ENCODE measurements at places on chromosomes 12 and 14.

DNA sequence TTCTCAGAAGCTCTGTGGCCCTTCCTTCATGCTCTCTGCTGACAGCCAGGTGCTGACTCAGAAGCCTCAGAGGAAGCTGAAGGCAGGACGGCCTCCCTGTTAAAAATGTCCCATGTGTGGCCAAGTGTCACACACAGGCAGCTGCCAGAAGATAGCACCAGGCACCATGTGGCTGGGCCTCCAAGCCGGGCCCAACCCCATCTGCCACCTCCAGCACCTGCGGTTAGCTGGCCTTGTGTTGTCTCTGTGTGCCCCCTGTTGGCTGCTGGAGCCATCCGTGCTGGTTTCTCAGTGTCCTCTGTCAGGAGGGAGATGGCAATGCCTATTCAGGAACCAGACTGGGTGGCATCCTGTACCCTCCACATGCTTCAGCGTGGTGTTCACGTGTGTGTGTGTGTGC lies 63.2 kb downstream of the TSPAN11 start:
- DNase-seq: peak; percentile 31

DNA sequence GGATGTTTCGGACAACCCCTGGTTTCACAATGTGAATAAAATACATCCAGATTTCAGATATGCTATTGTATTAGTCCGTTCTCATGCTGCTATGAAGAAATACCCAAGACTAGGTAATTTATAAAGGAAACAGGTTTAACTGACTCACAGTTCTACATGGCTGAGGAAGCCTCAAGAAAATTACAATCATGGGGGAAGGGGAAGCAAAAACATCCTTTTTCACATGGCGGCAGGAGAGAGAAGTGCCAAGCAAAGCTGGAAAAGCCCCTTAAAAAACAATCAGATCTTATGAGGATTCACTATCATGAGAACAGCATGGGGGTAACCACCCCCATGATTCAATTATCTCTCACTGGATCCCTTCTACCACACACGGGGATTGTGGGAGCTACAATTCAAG lies 451.7 kb downstream of the MDGA2 start:
- no peak for DNase-seq

DNA sequence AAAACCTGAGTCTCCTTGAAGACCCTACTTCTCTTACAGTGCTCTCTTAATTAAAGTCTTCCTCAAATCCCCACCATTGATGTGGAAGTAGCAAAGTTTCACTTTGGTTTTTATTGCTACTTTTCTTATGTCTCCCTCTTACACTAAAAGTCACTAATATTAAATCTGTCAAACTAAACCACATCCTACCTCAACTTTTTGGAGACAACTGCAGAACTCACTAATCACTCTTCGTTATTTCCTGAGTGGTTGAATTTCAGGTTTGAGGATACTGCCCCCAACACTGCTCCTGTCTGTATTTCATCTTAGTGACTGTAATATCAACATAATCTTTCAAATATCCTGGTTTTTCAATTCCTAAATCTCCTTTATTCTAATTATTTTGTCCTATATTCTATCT lies 213.0 kb upstream of the PDE3A start:
- DNase-seq: no peak

DNA sequence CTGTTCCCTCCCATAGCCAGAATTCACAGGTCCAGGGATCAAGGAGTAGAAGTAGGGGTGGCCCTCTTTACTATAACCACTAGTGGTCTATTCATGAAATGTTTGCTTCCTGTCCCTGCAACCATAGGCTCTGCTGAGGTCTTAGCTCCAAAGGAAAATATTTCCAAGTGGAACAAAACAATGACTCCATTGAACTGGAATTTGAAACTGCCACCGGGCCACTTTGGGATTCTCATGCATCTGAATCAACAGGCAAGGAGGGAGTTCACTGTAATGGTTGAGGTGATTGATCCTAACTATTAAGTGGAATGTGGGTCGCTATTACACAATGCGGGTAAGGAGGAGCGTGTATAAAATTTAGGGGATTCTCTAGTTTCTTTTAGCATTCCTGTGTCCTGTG lies 197.0 kb downstream of the ETNK1 start:
- no peak for DNase-seq

GRCh38 chr12:2833810-2834209 lies 1.0 kb downstream of the NRIP2 start:
- DNase-seq: no peak

GRCh38 chr12:18476861-18477260 lies 215.5 kb downstream of the PIK3C2G start:
- no peak for DNase-seq

GRCh38 chr12:71671816-71672215 lies 7.7 kb downstream of the THAP2 start:
- DNase-seq: no peak

- no peak for DNase-seq
These were observed 9.5 kb upstream of the TNFAIP2 start for GRCh38 chr14:103113774-103114173.

DNA sequence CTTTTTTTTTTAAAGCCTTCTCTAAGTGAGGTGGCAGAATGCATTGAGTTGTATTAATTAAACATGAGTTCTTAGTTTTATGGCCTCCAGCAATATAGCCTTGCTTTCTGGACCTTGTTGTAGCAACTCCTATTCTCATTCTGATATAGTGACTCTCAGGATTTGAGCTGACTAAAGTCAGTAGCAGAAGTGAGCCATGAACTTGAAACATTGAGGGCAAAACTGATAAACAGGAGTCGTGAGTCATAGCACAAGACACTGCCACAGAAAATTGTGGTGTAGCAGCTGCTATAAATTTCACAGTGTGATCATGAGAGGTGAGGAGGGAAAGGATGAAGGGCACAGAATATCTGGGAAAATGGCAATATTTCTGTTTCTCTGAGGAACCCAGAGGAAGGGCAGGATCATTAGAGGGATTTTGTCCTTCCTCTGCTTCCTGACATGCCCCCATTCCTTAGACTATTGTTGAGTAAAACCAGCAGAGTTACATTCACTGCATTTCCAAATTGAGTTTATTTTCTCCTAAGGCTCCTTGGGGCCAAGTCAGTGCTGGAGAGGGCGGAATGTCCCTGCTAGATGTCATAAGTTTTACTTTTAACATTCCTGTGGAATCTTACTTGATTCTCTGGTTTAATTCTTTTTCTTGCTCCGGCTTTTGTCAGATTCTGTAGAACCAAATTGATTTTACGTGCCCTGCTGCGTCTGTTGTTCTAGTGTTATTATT lies 7.5 kb downstream of the KLRG1 start:
- DNase-seq: no peak

DNA sequence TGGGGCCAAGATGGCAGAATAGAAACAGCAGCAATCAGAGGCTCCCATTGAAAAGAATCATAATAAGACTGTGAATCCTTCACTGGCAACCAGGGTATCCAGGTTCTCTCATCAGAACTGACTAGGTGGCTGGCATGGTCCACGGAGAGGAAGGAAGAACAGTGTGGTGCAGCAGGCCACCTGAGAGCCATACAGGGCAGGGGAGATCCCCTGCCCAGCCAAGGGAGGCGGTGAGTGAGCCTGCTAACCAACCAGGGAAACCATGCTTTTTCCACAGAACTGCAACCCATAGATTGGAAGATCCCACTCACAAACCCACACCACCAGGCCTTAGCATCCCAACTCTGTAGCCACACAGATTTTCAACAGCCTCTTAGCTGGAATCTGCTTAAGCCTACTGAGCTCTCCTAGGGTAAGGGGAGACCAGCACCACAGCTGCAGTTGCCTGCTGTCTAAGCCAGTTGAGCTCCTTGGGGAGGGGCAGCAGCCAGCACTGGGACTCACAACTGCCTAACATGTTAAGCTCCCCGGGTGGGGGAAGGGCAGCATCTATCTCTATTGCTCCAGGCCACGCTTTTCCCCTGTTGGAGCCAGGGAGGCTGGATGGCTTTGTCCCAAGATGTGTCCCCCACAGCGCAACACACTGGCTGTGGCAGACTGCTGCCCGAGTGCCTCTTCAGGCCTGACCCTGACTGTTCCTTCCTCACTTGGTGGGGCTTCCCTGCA lies 342.6 kb upstream of the CCDC196 start:
- DNase-seq: no peak

- DNase-seq: no peak
These were observed 101.1 kb downstream of the BBS10 start for GRCh38 chr12:76247026-76247646.

DNA sequence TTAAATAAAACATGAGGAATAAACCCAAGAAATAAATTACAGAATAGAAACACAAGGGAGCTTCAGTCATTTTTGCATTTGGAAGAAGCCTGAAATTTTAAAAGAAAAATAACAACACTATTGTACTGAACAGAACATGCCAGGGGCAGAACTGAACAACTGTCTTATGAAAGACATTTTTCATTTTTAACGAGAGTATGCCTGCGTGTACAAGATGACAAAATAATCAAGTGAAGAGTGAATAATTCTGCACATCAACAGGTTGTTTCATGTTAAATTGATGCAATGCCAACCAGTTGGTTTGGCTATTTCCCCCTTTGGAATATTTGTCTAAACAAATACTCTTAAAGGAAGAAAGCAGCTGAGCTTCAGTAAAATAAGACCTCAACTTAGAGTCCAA lies 103.3 kb upstream of the BTG1 start:
- DNase-seq: no peak

GRCh38 chr12:105469701-105470100 lies 139.2 kb downstream of the C12orf75 start:
- no peak for DNase-seq

GRCh38 chr14:86521843-86522242 lies 991.9 kb downstream of the FLRT2 start:
- DNase-seq: no peak

DNA sequence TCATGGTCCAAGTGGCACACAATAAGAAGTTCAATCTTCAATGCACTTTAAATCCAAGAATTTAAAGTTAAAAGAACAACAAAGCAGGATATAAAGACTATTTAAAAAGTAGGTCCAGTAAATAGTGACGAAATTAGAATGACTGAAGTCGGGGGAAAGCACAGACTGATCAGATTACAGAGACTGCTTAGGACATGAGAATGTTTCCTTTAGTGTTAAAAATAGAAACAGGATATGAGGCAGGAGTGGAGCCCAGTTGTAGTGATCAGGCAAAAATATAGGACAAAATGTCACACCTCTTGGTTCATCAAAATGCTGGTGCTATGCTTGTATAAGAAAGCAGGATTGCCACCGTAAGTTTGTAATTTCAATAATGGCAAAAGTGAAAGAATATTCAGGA lies 52.2 kb upstream of the CD163 start:
- DNase-seq: no peak

DNA sequence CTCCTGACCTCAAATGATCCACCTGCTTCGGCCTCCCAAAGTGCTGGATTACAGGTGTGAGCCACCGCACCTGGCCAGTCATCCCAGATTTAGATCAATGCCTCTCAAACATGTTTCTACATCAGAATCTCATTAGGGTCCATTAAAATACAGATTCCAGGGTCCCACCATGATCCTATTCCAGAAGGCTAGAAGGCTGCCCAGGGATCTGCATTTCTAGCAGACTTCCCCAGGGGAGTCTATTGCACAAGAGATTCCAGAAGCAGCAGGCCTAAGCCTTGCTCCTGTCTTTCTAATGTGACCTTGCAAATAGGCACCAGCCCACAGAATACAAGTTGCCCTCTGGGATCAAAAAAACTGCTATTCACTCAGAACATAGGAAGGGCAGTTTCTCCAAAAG lies 81.5 kb downstream of the SCARB1 start:
- DNase-seq: no peak

- DNase-seq: no peak
These were observed 783.3 kb upstream of the MGAT4C start for GRCh38 chr12:87039536-87039935.

DNA sequence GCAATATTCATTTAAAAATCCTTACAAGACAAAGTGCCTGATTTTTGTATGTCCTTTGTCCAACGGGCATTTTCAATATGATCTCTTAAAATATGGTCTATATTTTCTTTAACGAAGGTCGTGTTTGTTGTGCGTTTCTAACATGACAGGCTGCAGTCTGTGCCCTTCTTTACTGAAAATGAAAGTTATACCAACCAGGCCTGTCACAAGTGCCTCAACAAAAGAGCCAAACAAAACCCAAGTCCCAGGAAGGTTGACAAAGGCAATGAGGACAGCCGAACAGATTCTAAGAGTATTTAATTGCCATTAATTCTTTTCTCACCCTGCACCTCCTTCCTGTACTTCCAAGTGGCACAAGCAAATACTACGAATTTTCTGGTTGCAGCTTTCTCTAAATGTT lies 13.9 kb downstream of the PAX9 start:
- no peak for DNase-seq

- DNase-seq: no peak
These were observed 8.5 kb upstream of the SYNJ2BP start for GRCh38 chr14:70425354-70425753.

GRCh38 chr12:131720921-131721320 lies 10.0 kb downstream of the SFSWAP start:
- DNase-seq: no peak

- DNase-seq: no peak
These were observed 257.3 kb downstream of the GRIN2B start for GRCh38 chr12:13724136-13724535.

DNA sequence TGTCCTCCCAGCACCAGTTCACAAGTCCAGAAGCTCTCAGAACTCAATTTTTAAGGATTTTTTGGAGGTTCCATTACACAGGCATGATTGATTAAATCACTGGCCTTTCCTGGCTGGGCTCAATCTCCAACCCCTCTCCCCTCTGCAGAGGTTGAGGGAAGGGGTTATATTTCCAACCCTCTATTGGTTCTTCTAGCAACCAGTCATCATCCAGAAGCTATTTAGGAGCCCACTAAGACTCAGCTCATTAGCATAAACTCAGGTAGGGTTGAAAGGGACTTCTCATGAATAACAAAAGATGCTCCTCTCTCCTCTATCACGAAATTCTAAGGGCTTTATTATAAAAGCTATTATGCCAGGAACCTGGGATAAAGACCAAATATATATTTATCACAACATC lies 41.5 kb downstream of the SPPL3 start:
- no peak for DNase-seq

DNA sequence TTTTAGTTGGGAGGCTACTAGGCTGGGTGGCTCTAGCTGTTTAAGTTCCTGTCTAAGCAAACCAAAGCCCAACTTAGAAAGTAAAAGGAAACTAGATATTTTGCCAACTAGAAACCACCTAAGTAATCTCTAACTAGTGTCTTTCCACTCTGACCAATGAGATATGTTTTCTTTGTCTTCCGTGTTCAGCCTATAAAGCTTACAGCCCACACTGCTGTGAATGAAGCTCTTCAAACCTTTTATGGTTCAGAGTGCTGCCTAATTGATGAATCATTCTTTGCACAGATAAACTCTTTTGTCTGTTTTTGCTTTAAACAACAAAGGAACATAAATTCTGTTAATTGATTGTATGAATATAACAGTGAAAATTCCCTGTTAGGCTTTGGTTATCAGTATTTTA lies 66.1 kb downstream of the FUT8 start:
- DNase-seq: no peak

GRCh38 chr14:33946679-33947476 lies 4.0 kb downstream of the EGLN3 start:
- no peak for DNase-seq
